NCI-H1092 treated with DMSO at 0.1 percent for 48 hours (cell line): ENCODE measurements at places on chromosomes 5 and 9.

DNA sequence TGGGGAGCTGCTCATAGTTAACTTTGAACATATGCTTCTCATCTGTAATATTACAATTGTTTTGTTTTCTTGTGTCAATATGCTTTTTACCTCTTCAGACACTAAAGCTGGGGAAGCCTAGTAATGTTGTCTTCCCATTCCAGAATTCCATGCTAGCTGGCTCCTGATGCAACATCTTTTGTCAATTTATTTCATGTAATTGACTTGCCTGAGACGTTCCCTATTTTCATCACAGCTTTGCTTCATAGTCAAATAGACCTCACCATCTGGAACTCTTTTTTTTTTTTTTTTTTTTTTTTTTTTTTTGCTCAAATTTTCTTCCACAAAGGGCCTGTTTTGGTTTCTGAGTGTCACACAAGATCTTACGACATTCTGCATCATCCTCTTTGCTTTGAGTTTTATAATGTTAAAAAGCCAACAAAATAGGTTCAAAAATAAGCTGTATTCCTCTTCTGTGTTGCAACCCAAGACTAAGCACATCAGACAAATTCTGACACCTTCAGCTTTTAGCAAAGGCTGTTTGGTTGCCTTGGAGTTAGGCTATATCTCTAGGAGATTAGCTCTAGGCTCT is 235.2 kb downstream of the NR3C1 start:
- no peak for DNase-seq

- DNase-seq = no peak
These were observed 56.7 kb upstream of the CARTPT start for GRCh38 chr5:71662381-71662780.

- no peak for DNase-seq
These were observed 4.9 kb upstream of the ADRA1B start for GRCh38 chr5:159911349-159911748.

GRCh38 chr5:137462265-137462590 is 36.9 kb downstream of the SPOCK1 start:
- DNase-seq = no peak

DNA sequence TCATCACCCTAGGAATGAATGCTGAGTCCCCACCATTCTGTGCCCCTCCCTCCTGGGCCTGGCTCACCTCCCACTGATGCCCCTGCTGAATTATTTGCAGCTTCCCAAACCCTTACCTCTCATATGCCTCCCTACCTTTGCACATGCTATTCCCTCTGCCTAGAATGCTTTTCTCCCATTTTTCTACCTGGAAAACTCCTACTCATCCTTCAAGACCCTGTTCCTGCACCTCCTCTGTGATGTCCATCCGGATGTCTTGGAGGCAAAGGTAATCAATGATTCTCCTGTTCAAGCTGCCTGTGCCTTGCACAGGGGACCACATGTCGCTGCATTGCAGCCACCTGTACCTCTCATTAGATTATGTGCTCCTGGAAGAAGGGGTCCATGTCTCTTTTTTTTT is 104.8 kb upstream of the LMX1B start:
- no peak for DNase-seq

GRCh38 chr9:34659592-34660253 is 2.7 kb downstream of the CCL27 start:
- DNase-seq = no peak

DNA sequence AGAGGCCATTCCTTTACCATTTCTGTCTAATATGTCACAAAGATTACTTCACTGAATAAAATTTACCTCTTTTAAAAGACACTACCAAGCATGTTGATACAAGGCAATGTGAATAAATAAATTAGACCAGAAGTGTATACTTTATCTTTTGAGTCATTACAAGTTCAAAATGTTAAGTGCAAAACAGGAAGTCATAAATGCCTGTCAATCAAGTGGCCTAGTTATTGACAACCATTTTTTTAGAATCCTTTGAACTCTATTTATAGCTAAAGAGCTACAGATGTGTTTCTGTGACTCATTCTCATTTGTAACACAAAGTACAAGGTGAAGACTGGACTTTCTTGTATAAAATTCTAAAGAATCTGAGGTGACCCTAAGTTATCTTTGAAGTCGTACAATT is 602.7 kb upstream of the SEMA6A start:
- no peak for DNase-seq

DNA sequence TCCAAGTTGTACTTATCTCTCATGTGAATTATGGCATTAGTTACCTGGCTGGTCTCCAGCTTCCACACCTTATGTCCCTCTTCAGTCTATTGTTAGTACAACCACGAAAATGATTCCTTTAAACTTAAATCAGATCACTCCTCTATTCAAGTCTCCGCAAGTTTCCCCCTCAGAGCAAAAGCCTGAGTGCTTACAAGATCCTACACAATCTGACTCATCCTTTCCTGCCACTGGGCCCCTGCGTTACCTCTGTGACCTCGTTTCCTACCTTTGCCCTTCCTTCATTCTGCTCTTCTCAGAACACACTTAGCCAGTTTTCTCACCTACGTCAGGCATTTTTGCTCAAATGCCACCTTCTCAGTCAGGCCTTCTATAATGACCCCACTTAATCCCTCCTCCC is 45.1 kb upstream of the GLIS3 start:
- DNase-seq = no peak

DNA sequence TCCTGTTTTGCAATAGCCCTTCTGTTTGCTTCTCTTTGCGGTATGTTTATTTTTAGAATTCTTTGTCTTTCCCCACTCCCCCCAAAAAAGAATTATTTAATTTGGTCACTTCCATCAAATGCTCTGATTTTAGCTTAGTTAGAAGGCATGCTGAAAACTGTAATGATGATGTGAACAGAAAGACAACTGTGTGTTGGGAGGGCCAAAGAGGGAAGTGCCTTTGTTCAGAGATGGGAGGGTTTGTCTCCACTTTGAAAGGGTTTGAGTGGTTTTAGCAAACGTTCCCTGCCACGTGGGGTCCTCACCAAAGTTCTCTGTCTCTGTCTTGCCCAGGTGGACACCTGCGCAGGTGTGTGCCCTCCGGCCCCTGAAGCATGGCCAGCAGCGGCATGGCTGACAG is 41.9 kb downstream of the SYK start:
- no peak for DNase-seq

- no peak for DNase-seq
These were observed 241.5 kb downstream of the NR3C1 start for GRCh38 chr5:143161885-143162540.

- DNase-seq = no peak
These were observed at the start of gene RASGRF2 for GRCh38 chr5:80959768-80960442. RASGRF2 (plus strand) TSS chr5:80960363; CDS start chr5:80960739, 376 bp downstream.
